Dermis microvascular lymphatic vessel endothelial cell (primary cell): ENCODE measurements at places on chromosomes 2 and 18. TPM values are rescaled to one million over a fixed set of nuclear protein-coding genes. Genes with fewer than 3 reads are reported as not detected.
A peak's percentile ranks its signal among the peaks of the same experiment; 100 is the strongest.

Gene SYT4
- total RNA-seq = not detected in 2 replicates

Gene G6PC2
- total RNA-seq = not detected in 2 replicates

Gene HOXD10
- 7.8 and 9.9 TPM in 2 replicates for total RNA-seq

Gene GLI2
- total RNA-seq = under 0.01 TPM in 2 replicates

Gene RESP18
- not detected in 2 replicates for total RNA-seq

Gene SERPINB13
- not detected in 2 replicates for total RNA-seq

DNA sequence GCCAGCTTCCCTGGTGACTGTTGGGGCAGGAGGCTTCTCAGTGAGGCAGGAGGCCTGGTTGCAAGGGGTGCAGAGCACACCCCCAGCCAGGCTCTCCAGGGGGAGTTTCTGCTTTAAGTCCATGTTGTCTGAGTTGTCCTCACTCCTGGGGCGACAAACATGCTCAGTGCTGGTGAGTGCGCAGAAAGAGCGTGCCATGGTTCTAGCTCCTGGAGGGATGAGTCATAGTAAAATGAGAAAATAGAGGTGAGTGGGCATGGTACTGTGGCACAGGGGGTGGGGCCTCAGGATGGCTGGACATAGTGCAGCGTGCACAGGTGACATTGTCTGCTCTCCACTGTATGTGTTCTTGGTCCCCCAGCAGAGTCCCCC, 457.2 kb upstream of the HS6ST1 start:
- no peak for DNase-seq

- DNase-seq = no peak
Observed at GRCh38 chr2:236022128-236022527, 146.1 kb downstream of the GBX2 start.

DNA sequence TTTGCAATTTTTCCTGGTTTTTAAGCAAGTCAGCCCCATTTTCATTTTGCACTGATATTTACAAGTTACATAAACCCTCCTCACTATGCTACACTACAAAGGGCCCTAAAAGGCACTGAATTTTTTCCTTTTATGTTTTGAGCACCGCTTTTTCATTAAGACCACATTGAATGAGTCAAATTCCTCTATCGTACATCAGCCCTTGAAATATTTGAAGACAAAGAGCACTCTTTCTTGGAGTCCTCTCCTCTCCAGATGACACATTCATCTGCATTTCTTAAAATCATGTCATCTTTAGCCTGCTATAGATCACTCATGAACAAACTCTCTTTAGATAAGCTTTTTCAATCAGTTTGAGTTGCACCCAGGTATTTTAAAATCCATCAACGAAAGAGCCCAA, 306.6 kb upstream of the SOX11 start:
- DNase-seq = no peak

DNA sequence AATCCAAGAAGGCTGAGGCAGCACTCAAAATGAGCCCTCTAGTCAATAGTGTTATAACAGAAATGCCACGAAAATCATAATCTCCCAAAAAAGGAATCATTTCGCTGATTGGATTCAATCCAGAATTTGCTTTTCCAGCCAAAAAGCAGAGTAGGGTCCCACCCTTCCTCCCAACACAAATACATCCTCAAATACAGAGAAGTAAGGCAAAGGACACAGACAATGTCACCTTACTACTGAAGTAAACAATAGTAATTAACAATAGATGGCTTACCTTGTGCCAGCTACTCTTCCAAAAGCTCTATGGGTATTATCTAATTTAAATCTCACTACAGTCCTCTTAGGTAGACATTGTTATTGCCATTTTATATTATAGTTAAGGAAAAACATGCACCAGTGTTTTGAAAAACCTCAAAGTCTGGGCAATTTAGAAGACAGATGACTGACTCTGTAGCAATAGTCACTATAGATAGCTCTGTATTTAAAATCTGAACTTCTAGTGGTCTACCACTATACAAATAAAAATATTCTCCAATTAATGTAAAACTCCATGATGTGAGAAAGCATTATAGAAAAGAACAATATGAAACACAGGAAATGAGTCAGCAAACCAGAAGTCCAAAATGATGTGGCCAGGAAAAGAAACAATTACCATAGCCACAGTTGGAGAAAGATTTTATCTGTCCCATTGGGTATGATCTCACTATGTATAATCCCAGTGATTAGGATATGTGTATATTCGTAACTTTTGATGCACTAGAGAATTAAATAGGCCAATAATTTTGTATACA, 305.0 kb upstream of the ERBB4 start:
- DNase-seq = peak; percentile 83

DNA sequence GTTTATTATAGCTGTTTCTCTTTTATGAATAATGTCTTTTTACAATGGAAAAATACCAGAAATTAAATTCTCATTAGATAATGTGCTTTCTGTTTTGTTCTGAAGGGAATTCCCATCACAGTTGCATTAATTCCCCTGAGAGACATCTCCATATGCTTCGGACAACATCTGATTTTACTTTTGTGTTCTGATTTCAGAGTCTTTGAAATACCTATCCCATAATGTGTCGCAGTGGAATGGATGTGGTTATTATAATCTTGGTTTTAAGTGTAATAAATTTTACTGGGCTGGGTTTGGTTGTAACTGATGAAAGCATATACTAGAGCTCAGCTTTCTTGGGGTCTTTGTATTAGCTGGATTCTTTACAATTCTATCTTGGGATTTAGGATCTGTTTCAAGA, 12.5 kb downstream of the SPTBN1 start:
- DNase-seq = no peak

GRCh38 chr2:235278771-235279355, 215.0 kb upstream of the AGAP1 start:
- peak; percentile 51 for DNase-seq

DNA sequence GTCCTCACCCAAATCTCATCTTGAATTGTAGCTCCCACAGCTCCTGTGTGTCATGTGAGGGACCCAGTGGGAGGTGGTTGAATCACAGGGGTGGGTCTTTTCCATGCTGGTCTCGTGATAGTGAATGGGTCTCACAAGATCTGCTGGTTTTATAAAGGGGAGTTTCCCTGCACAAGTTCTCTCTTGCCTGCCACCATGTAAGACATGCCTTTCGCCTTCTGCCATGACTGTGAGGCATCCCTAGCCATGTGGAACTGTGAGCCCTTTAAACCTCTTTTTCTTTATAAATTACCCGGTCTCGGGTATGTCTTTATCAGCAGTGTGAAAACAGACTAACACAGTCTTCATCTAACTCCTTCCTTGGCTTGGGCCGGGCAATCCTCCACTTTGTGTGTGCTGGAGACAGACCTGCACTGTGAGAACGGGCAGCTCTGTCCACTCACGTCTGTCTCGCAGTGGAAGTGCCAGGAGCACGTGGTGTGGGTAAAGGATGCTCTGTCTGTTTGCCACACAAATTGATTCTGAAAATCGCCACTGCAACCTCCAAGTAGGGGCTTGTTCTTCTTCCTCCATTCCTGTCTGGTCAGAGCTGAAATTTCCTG, 47.6 kb upstream of the OTOS start:
- DNase-seq = no peak

DNA sequence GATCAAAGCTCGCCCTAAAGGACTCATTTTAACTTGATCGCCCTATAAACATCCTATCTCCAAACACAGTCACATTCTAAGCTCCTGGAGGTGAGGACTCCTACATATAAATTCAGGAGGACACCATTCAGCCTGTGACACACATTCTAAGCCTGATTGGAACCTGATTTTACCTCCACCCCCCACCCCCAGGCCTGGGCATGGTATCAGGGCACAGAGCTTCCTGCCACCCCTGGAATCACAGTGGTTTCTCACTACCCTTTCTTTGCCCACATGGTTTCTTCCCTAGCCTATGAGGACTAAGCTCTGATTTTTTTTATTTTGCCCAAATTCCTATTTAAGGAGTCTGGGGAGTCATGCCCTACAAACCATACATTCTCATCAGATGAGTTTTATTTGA, 428.1 kb upstream of the ID2 start:
- no peak for DNase-seq

DNA sequence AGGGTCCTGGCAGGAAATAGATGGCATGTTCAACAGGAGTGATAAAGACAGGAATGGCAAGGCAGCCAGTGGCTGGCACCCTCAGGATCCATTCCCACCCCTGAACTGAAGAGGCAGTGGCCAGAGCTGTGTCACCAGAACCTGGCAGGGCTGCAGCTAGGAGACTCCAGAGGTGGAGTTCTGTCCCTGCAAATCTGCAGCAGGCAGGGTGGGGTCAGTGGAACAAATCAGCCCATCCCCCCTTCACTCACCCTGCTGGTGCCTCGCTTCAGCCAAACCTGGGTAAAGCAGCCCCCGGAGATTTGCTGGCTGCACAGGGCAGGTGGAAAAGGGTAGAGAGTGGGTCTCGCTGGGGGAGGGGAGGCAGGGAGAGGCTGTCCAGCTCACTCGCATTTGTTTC, 12.7 kb downstream of the INPP5D start:
- DNase-seq = no peak
